ENCODE measurements at places on chromosomes 6 and 20. TPM values are rescaled to one million over a fixed set of nuclear protein-coding genes. Genes with fewer than 3 reads are reported as not detected.

Gene CD83
- 53.3 TPM for total RNA-seq

Gene FOXF2
- not detected for total RNA-seq

Gene RHAG
- total RNA-seq = not detected

Gene PRICKLE4
- total RNA-seq = not detected

Gene TAF4
- 21.0 TPM for total RNA-seq

Gene AIF1
- total RNA-seq = 35.6 TPM

Gene ASIP
- total RNA-seq = not detected

Gene PNPLA1
- not detected for total RNA-seq

Gene CDSN
- not detected for total RNA-seq

Gene GMNN
- 67.0 TPM for total RNA-seq
